ENCODE measurements at places on chromosomes 12 and 14.

- DNase-seq: no peak
These were observed 144.4 kb downstream of the EFCAB11 start for GRCh38 chr14:89810101-89810500.

DNA sequence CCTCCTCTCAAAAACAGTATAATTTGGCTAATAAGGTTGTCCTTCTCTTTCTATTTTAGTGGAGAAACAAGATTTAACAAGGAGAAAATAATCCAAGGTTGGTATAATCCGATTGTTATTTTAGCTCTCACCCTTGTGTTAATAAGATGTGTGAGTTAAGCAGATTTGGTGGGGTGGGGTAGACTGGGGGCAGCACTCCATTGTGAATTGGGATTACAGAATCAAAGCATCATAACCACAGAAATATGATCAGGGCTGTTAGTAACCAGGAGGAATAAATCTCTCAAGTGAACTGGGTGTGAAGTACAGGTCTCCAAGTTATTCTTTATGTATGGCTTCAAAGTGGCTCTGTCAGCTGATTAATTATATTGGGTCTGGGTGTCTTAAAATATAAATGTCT, 10.2 kb downstream of the TIGAR start:
- no peak for DNase-seq

- DNase-seq: no peak
These were observed 161.3 kb downstream of the KITLG start for GRCh38 chr12:88418856-88419497.

DNA sequence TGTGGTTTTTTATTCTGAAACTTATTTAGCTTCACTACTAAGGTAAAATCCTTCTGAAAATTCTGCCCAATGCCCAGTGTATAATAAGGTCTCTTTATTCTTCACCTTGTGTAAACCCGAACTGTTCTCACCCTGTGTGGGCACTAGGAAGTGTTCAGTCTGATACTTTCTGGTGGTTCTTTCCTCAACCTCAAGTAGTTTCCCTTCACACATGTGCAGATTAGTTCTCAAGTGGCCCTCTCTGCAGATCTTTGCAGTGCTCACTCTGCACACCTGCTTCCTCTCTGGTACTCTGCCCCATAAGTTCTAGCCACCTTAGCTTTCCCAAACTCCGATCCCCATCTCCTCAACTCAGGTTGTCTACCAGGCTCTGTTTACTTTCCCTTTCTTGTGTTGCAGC, 61.6 kb downstream of the RAD51B start:
- no peak for DNase-seq

DNA sequence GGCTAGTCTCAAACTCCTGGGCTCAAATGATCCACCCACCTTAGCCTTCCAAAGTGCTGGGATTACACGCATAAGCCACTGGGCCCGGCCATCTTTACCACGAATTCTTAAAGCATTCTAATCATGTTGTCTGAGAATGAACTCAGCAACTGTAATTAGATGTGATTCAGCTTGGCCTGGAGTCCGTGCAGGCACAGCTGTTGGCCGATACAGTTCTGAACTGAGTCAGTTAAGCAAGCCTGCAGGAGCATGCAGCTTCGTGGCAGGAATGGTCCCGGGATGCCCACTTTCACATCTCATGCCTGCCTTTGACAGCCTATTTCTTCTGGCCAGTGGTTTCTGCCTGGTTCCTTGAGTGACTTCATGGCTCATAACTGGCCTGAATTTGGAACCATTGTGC, 194.1 kb downstream of the ANO6 start:
- no peak for DNase-seq

GRCh38 chr14:77400216-77400615, 23.0 kb downstream of the SAMD15 start:
- DNase-seq: no peak

DNA sequence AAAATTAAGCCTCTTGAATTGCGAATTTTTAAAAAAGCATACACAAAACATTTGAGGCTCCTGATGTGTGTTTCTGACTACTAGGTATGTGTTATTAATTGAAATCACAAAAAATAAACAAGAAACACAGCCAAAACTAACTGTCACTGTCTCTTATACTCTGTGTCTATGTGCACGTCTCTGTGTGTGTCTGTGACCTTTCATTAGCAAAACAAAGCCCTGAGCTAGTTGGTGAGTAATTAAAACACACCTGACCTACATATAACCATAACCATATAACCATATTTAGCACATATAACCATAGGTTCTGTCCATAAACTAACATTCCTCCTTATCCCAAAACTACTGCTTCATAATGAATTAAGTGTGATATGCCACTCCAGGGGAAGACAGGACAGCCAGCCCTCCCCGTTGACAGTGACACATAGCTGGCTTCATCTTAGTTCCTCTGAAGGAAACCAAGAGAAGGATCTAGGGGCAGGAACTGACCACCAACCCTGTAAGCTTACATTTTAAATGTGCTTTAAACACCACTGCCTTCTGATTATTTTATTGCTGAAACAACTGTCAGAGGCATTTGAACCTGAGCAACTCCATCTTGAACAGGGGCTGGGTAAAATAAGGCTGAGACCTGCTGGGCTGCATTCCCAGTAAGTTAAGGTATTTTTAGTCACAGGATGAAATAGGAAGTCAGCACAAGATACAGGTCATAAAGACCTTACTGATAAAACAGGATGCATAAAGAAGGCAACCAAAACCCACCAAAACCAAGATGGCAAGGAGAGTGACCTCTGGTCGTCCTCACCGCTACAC, 106.7 kb downstream of the PPP2R5E start:
- no peak for DNase-seq

DNA sequence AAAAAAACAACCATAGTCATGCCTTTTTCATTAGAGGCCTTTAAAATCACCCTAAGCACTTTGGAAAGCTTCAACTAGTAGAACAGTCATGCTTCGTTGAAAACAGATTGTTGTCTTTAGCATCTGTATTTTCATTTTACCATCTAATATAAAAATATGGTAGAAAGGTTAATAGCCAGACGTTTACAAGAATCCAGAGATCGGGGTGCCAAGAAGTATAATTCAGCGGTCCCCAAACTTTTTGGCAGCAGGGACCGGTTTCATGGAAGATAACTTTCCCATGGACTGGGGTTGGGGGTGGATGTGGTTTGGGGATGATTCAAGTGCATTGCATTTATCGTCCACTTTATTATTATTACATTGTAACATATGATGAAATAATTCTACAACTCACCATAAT, 138.4 kb downstream of the GLT1D1 start:
- no peak for DNase-seq

DNA sequence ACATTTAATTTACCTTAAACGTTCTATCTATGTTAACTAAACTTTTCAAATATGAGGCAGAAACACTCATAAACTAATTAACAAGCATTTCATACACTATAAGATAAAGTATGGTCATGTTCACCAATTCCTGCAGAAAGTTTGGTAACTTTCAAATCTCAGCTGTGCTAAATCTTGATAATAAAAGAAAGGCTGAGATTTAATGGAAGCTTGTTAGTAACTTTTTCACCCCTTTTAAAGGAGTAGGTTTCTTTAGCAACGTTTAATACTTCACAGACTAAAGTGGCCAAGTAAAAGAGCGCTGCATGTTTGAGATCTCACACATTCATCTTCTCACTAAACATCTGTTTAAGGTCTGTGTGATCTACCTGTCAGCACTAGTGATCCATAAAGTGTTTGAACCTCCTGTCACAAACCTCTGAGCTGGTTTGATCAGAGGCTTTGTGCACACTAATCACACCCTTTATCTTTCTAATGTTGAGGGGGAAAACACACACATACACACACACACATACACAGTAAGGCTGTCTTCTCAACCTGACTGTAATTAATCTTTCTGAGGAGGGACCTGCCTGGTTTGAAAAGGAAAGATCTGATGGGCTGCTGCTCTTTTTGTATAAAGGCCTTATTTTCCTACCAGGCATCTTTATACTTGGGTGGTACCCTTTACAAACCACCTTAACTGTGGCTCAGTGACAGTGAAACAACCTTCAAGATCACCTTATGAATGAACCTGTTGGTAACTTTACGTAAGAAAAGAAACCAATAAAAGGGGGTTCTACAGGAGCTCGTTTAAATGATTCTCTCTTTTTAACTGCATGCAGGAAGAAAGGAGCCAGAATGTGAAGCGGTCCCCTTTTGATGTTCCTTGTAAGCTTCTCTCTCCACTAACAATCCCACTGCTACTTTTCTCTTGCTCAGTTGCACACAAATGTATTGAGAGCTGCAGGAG, 244.2 kb downstream of the SOX5 start:
- no peak for DNase-seq

DNA sequence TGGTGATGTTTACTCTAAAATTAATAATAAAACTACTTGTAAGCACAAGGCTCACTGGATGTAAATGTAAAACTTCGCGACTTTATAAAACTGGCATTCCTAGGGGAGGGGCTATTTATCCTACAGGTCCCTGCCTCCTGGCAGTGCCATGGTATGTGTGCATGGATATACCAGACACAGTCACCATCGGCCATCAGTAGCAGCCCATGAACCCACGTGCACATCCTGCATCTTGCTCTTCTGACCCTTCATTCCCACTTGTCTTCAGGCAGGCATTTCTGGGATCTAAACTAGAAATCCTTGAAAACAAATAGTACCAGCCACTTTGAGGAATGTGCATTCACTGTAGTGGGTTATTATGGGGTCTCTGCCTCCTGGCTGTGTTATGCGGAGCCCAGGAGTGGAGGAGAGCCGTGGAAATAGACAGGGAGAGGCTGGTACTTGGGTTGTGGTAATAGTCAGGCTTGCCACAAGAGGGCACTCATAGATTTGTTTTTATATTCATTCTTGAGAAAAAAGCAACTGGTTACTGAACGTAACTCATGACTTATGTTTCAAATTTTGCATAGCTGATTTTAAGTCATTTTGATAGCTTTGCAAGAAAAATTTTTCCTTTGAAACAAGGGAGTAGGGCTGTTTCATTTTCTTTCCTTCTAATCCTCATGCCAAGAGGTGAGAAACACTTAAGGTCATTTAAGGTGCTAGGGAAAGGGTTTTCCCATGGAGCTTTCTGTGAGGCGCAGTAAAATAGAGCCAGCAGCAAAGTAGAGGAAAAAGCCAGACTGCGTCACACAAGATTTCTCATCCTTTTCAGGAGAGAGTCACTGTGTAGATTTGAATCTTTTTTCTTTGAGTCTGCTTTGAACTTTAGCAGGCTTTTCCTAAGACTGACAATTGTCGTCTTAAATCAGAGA, 17.4 kb upstream of the GALNT16 start:
- DNase-seq: peak; percentile 14

DNA sequence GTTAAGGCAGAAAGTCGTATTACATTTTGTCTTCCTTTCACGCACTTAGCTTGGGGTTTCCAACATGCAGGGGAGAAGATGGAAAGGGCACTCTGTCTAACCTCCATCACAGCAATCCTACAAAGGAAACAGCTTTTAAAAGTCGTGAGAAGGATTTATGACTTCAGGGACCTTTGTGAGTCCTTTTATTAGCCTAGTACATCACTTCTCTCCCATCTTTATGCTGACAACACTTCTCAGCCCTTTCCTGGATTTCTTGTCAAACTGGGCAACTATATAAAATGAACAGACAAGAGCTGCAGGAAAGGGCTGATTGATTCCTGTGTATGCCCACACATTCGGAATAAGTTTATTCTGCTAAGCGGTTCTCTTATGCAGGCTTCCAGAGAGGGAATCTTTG, 159.0 kb downstream of the DERA start:
- DNase-seq: no peak

GRCh38 chr14:106831322-106831720, 1304.9 kb downstream of the TMEM121 start:
- DNase-seq: peak; percentile 25

GRCh38 chr14:46404865-46405811, 246.4 kb downstream of the RPL10L start:
- DNase-seq: no peak

- DNase-seq: no peak
These were observed 377.7 kb downstream of the SLC16A7 start for GRCh38 chr12:59973515-59973914.

DNA sequence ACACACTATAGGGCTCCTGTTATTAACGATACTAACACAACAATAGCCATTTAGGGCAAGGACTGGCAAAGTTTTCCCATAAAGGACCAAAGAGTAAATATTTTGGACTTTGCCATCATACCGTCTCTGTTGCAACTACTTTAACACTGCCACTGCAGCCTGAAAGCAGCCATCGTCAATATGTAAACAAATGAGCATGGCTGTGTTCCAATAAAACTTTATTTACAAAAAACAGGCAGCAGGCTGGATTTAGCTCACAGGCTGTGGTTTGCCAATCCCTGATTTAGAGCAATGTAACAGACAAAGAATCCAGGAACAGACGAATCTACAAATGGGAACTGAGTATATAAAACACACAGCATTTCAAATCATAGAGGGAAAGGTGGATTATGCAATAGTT, 84.1 kb downstream of the FRMD6 start:
- DNase-seq: no peak

DNA sequence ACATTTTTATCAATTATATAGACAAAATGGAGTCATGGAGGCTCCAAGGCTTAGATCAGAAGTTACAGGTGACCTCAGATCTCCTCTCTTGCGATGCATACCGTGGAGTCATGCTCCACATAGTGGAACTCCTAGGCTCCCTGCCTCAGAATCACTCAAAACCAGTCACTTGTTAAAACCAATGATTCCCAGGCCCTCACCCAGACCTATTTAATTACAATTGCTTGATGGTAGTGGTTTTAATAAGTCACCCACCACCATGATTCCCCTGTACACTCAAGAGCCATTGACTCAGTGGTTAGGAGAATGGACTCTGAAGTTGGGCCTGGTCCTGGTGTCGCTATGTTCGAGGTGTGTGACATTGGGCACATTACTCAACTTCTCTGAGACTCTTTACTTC, 26.9 kb downstream of the IFNG-AS1 start:
- no peak for DNase-seq

DNA sequence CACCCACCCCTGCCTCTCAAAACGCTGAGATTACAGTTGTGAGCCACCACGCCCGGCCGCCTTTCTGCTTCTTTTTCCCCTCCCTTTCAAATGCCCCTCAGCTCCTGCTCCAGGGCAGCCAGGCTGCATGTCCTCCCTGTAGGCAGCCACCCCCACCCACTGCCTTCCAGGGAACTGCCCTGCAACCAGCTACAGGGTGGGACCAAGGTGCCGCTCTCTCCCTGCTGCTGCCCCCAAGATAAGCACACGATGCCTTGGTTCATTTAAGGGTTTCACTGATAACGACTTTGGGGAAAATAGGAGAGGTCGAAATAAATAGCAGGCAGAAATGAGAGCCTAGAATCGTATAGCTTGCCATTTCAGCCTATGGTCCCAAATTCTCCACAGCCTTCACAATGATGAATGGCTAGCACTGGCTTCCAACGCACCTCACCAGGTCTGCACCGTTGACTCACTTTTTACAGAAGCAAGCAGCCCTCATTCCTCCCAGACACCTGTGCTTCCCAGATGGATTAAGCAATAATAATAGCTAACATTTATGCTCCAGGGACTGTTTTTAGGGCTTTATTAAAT, 40.7 kb downstream of the ATG14 start:
- no peak for DNase-seq

- no peak for DNase-seq
These were observed 221.0 kb downstream of the PTPRO start for GRCh38 chr12:15543347-15543746.

DNA sequence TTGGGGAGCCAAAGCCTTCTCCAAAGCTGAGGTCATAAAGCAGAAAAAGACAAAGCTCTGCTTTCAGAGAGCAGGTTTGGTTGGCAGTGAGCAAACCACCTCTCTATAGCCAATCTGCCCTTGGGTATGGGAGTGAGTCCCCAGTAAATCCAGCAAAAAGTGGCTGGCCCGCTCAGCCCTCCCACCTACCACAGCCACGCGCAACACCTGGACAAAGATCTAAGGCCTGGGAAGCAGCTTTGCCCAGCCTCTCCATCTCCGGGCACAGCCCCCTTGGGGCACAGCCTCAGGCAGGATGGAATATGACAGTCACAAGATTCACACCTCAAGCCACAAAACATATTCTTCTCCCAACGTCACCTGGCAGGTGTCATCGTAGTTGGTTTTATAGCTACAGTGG, 211.7 kb upstream of the EEA1 start:
- DNase-seq: no peak

All from activated gamma-delta T cell treated with anti-CD3 and anti-CD28 coated beads, Interleukin-2, amount 50 U/mL, for 16 hours (primary cell).